ENCODE measurements at places on chromosomes 12 and 14.

- no peak for DNase-seq
These were observed 4.6 kb upstream of the SAMD4A start for GRCh38 chr14:54562334-54562733.

- no peak for DNase-seq
These were observed 396.4 kb upstream of the USP15 start for GRCh38 chr12:61863811-61864210.

DNA sequence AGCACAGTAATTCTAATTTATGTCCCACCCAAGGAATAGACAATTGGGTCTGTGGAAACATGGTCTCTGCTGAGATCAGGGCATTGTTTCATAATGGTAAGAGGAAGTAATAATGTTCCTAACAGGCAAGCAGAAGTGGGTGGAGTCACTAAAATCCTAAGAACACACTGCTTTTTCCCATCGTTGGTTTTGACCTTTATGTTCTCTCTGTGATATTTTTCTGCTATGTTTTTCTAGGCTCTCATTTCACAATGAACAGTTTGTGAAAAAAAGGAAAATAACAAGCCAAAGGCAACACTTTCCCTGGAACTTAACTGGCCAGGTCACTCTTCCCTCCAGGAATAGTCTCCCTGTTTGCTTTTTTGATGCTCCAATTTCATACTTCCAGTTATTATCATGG is 80.6 kb upstream of the OVCH1 start:
- no peak for DNase-seq

GRCh38 chr14:52081964-52082363 is 13.1 kb upstream of the NID2 start:
- DNase-seq: no peak

DNA sequence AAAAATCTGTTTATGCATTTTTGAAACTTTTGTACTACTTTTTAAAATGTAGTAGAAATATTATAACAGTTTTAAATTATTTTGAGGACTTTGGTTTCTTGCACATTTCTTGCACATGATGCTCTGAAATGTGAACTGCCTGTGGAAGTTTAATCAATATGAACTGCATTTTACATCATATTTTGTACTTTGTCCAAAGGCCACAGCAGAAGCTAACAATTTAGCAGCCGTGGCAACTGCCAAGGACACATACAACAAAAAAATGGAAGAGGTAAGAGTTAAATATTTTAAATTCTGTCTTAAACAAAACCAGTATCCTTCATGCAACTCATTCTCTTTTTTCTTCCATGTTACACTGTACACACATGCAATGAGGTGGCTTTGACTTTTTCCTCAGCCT is 45.1 kb downstream of the SAV1 start:
- no peak for DNase-seq

DNA sequence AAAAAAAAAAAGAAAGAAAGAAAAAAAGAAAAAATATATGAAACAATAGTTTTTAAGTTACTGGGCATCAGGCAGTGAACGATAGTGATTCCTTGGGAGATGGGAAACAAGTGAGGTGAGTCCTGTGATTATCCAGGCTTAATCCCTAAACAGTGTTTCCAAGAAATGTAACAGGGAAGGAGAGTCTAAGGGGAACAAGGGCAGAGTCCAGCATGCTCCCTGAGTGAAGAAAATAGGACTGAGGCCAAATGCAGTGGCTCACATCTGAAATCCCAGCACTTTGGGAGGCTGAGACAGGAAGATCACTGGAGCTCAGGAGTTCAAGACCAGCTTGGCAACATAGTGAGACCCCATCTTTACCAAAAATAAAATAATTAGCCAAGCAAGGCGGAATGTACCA is 40.7 kb downstream of the R3HDM2 start:
- no peak for DNase-seq

DNA sequence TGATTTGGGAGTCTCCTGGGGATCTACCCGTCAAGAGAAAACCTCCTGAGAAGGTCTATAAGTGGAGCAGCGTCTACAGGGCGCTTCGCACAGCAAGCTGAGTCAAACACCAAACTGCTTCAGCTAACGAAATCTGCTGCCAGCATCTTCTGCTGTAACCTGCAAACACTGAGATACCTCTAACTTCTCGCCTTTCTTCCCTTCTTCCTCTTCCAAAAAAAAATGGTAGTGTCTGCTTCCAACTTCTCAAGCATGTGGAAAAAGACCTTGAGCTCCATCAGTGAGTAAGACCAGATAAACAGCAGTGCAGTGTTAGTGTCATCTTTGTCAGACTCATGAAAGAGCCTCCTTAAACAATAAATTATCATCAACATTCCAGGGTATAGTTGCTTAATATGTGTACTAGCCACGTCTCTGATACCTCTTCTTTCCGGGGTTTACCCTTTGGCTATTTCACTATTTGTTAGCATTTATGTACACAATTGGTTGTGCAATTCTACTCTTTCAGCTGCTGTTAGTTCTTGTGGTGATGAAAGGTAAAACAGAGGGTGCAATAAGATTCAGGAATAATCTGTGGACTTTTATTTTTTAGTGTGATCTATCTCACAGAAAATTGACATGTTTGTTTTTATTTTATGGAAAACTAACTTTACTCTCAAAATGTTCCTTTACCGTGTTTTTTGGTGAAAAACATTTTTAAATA is 81.6 kb downstream of the LLPH start:
- DNase-seq: no peak

GRCh38 chr12:68899251-68899771 is 33.7 kb downstream of the CPM start:
- no peak for DNase-seq

DNA sequence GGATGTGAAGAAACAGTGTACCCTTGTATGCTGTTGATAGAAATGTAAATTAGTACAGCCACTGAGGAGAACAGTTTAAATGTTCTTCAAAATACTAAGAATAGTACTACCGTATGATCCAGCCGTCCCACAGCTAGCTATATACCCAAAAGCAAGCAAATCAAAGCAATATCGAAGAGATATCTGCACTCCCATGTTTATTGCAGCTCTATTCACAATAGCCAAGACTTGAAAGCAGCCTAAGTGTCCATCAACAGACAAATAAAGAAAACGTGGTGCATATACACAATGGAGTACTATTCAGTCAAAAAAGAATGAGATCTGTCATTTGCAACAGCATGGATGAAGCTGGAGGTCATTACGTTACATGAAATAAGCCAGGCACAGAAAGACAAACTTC is 88.5 kb upstream of the SLC38A4 start:
- no peak for DNase-seq

Measured in NCI-H524 treated with DMSO at 0.1 percent for 48 hours (cell line).